Ovary (tissue), 10 donors: ENCODE measurements at places on chromosomes 11 and 22. TPM values are rescaled to one million over a fixed set of nuclear protein-coding genes. Genes with fewer than 3 reads are reported as not detected.
A peak's percentile ranks its signal among the peaks of the same experiment; 100 is the strongest.

- no peak for DNase-seq
Measured at GRCh38 chr11:128528294-128528693, 59.1 kb downstream of the ETS1 start.

Gene IFITM1
- polyA plus RNA-seq, result 211 TPM

DNA sequence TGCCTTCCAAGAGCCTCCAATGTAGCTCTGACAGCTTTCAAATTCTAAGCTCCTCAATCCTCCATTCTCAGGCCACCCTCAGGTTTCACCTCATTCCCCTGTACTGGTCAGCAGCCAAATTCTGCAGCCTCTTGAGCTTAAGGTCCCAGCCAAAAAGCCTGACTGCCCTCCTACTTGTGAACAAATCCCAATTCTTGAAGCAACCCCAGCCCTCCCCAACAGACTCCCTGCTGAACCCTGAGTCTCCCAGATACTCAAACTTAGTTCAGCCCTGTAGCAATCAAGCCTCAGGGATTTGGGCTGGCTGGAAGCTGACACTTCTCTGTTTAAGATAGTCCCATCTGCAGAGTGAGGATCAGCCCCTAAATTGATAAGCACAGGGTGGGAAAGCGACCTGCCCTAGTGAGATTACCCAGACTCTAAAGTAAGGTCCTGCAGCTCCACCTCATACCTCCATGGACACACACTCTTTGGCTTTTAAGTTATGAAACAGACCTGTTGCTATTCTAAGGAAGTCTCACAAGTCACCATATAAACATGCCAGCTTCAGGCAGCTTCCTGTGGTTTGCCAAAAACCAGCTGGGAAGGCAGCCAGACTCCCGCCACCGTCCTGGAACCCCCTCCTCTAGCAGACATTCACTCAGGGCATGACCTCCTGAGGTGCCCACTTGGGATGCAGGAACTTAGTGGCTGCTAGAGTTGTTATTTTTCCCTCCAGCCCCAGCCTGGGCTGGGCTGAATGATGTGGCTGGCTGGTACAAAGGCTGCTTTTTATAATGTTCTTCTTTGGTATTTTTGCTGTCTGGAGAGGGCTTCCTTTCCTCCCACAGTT is 82.5 kb upstream of the PICALM start:
- peak; percentile 43 for DNase-seq

GRCh38 chr22:37459206-37459605 is 27.0 kb downstream of the MFNG start:
- DNase-seq, result no peak

DNA sequence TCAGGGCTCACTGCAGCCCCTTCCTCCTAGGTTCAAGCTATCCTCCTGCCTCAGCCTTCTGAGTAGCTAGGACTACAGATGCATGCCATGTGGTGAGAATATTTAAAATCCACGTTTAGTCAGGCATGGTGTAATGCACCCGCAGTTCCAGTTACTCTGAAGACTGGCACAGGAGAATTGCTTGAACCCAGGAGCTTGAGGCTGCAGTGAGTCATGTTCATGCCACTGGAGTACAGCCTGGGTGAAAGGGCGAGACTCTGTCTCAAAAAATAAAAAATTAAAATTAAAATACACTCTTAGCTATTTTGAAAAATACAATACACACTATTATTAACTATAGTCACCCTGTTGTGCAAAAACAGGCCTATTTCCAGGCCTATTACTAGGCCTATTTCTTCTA is 38.4 kb downstream of the NOX4 start:
- no peak for DNase-seq

DNA sequence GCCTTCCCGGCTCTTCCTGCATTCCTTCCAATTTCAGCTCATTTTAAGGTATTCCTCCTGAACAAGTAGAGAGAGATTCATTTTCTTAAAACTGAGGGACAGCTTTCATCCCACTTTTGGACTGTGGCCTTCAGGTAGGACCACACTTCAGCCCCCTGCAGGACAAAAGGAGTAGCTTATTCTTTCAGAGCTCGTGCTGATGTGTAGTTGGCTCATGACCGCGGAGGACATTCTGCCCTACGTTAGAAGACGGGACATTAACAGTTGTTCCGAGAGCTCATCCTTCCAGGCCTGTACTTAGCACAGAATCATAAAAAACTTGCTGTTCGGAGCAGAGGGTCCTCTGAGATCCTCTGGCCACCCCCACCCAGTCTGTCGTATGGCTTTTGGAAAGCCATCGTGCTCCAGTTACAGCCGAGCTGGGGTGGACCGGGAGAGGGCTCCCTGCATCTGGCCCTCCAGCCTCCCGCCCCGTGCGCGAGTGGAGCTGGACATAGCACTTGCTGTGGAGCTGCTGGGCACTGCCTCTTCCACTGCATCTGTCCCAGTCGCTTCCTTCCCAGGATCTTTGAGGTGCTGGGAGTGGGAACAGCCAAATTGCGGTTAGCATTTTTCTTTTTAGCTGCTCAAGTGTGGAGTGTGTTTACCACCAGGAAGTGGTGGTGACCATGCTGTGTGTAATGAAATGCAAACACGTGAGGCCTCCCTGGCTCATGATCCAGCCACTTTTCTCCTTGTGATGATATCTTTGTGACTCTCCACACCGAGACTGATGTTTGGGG is 250.3 kb downstream of the TBC1D22A start:
- no peak for DNase-seq

Gene FGF3
- not detected for polyA plus RNA-seq

Gene CHORDC1
- polyA plus RNA-seq, result 28.6 TPM

Gene SSRP1
- polyA plus RNA-seq, result 78.6 TPM

Gene C22orf39
- 33.0 TPM for polyA plus RNA-seq

DNA sequence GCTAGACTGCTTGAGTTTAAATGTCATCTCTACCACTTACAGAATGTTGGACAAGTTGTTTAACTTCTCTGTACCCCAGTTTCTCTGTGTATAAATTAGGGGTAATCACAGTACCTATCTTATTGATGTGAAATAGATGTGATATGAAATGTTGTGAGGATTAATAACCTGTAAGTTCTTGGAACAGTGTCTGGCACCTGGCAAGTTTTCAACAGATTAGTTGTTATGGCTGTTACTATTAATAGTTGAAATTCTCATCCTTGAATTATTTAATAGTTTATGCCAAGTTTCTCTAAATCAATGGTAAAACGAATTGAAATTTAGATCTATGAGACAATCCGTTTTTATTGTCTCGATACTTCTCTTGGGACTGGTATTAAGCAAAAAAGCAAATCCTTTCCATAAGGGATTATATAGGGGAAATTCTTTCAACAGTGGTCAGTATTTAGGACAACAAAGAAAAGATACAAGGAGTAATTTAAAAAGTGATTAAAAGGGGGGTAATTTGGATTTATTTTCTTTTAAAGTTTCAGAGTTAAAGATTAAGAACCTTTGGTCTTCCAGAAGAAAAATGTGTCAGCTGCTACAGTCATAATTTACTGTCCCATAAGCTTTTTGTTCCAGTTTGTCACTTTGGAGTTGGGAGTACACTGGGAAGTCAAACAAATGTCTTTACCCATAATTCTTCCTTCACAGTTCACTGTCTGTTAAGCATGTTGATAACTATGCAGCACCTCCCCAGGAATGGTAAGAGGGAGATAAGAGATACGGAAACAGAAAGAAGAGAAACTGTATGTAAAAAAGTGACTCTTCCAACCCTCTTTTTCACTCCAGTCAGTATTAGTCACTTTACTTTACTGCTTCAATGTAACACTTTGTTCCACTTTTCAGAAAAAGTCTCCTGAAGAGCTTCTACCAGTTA is 13.2 kb downstream of the PDE3B start:
- no peak for DNase-seq

GRCh38 chr11:17388609-17389210 is at the start of gene KCNJ11:
KCNJ11 (minus strand) TSS chr11:17388659; CDS start chr11:17388091, 568 bp downstream.
- DNase-seq, result no peak

Gene APOA4
- not detected for polyA plus RNA-seq

DNA sequence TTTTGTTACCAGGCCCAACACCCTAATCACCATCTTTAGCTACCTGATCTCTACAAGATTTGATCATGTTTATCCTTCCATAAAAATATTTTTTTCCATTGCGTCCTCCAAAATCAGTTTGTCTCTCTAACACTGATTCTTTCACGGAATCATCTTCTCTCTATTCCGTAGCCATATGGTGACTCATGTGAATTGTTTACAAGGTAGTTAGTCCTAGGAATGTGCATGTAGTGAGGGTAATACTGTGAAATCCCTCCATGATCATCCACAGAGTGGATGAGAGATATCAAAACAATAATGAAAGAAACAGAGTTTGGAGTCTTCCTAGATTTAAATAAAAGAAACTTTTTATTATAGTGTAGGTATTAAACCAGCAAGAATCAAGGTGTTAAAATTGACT is 230.2 kb downstream of the METTL15 start:
- DNase-seq, result no peak

Gene CLMP
- 11.9 TPM for polyA plus RNA-seq

- no peak for DNase-seq
Measured at GRCh38 chr11:86620891-86621521, 51.4 kb downstream of the ME3 start.

DNA sequence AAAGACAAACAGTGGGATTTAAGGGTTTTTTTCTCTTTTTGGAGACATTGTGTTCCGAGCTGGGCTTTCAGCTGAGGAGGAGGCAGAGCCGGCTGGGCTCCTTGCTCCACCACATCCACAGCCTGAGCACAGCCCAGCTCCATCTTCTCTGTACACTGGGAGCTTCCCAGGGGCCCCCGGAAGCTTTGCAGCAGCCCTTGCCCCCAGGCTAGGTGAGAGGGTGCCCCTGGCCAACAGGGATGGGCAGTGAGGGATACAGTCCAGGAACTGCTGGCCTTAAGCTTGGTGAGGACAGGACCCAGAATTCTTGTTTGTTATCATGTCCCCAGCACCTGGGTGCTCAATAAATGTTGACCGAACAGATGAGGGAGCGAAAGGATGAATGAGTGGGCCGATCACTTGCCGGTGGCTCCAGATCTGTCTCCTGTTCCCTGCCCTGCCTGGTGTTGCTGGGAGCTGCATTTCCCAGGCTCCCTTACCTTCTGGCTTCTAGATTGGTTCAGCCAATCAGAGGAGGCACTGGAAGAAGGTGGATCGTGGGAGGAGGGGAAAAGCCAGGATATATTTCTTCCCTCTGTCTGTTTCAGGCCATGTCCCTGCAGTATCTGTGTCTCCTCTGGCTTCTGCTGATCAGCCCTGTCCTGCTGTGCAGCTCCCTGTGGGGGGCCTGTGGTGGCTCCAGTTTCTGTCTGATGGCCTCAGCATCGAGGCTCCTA is 26.5 kb upstream of the NECTIN1 start:
- DNase-seq, result no peak

GRCh38 chr11:20089367-20089766 is 70.9 kb downstream of the DBX1 start:
- no peak for DNase-seq

Gene XKR3
- polyA plus RNA-seq, result not detected

- no peak for DNase-seq
Measured at GRCh38 chr22:35912658-35913057, 116.0 kb downstream of the RBFOX2 start.

Gene F2
- polyA plus RNA-seq, result 0.10 TPM

GRCh38 chr11:47348859-47349258 is 3.6 kb downstream of the MYBPC3 start:
- DNase-seq, result no peak

Gene LINC01488
- polyA plus RNA-seq, result not detected

DNA sequence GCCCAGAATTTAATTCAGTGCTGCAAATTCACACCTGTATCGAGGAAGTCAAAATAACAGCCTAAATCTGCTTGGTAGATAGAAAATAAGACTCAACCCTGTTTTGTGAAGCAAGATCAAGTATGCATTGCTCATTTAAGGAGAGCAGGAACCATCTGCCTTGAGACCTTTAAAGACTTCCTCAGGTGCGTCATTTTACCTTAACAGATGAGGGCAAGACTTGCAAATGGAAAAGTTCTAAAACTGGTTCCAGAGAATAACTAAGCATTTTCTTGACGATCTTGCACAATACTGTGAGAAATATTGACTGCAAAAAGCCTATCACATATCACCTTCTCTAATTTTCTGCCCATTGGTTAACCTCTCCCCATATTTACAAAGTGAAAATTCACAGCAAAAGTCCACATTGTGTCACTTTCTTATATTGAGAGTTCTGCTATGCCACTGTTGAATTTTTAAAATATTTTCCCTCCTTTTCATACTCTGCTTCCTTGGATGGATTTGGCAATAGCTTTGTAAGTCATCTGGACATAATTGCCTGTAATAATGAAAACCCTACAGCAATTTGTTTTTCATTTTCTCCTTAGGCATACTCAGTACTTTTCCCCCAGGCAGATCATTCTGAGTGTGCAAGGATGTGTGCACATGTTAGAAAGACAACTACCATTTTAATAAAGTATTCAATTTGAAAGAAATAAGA is 234.2 kb downstream of the AASDHPPT start:
- no peak for DNase-seq

DNA sequence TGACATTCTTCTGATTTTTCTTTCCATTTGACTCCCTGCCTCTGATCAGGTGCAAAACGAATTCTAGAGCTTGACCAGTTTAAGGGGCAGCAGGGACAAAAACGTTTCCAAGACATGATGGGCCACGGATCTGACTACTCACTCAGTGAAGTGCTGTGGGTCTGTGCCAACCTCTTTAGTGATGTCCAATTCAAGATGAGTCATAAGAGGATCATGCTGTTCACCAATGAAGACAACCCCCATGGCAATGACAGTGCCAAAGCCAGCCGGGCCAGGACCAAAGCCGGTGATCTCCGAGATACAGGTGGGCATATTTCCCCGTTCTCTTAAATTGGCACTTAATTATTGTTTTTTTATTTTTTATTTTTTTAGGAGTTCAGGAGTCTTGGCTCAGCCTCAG is 15.4 kb downstream of the XRCC6 start:
- DNase-seq, result no peak

GRCh38 chr11:80718611-80719291 is 1277.9 kb upstream of the TENM4 start:
- DNase-seq, result no peak

DNA sequence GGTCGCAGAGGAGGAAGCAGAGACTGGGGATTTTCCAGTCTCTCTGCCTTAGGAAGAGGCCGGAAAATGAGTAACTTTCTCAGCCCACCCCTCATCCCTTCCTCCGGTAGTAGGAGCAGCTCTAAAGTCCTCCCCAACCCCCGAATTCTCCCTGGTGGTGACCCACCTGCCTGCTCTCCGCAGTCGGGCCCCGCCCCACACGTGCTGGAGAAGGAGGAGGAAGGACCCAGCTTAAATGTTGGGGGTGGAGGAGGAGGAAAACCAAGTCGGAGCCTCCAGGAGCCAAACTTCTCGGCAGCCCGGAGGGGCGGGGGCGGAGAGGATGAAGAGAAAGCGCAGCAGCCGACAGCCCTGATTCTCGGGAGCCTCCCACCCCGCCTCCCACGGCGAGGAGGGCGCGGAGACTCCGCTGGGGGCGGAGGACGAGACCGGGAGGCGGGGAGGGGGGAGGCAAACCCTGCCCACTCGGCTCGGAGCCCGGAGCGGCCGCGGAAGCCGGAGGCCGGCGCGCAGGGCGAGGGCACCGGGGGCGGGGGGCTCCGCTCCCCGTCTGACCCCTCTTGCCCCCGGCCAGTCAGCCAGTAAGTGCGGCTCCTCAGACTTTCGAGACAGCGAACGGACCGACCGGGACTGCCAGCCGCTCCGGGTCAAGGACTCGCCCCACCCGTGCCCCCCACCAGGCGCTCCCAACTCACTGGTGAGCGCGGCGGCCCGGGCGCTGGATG is at the start of gene TPBGL:
Gene TPBGL, plus strand, starts transcription at position 464 of the 725 bp plus-strand sequence. CDS start 276 bp downstream, outside the sequence.
- peak; percentile 60 for DNase-seq

- no peak for DNase-seq
Measured at GRCh38 chr22:48228468-48228867, 1466.0 kb downstream of the TBC1D22A start.

Gene ELMOD1
- 0.38 TPM for polyA plus RNA-seq

GRCh38 chr11:12120031-12121008 is 9.9 kb downstream of the MICAL2 start:
- DNase-seq, result no peak

GRCh38 chr11:108112057-108112456 is 9.3 kb upstream of the ACAT1 start:
- no peak for DNase-seq
